ENCODE measurements at places on chromosomes 2 and 18.
A peak's percentile ranks its signal among the peaks of the same experiment; 100 is the strongest.

GRCh38 chr2:129710670-129711495 lies 268.6 kb upstream of the RAB6C start:
- no peak for DNase-seq

DNA sequence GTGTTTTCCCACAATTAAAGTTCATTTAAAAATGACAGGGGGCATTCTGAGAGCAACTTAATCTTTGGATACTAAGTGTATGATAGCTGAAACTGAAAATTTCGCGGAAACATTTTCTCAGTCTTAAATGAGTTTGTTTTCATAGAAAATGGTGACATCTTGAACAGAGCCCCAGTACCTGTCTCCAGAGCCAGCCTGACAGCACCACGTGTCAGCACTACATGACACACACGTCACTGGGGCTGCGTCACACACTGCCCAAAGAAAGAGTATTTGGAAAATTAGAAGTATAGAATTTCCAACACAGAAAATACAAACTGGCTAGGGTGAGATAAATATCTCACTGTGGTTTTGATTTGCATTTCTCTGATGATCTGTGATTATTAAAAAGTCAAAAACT lies 50.8 kb downstream of the CMPK2 start:
- no peak for DNase-seq

DNA sequence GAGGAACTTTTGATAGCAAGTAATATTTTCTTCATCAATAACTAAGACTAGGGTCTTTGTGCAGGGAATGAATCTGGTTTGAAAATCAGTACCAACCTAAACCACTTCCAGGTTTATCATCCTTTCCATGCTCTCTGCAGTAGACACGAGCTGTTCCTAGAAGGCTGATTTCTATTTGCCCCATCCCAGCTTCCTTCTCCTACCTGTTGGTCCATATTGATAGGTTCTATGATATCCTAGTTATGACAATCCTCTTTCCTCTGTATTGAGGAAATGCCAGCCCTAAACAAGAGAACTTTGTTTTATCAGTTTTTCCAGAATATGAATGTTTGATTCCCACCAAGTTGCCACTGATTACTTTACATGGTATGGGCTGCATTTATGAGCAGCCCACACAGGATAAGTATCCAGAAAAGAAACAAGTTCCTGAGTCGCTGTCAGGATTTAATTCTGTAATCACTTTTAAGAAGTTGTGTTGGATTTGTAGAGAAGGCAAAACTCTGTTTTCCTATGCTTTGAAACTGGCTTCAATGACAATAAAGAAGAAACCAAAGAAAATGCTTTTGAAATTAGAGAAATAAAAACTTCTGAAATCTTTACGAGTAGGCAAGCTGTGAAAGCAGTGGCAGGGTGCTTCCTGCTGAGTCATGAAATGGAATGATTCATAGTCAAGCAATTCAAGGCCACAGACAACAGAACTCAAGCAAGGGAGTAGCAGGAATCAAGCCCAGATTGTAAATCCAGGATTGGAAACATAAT lies 37.3 kb upstream of the TANK start:
- DNase-seq = peak; percentile 39

GRCh38 chr18:46174342-46175041 lies 70.3 kb downstream of the HAUS1 start:
- no peak for DNase-seq

- no peak for DNase-seq
These were observed 115.7 kb upstream of the COPS8 start for GRCh38 chr2:236969767-236970655.

GRCh38 chr2:124888431-124888830 lies 863.3 kb downstream of the CNTNAP5 start:
- no peak for DNase-seq

GRCh38 chr18:2881840-2882195 lies 35.0 kb downstream of the EMILIN2 start:
- peak; percentile 58 for DNase-seq

Measured in uterus (tissue), 4 donors.